ENCODE measurements at places on chromosomes 13 and 19.

- no peak for DNase-seq
These were observed 6.5 kb upstream of the ZNF528 start for GRCh38 chr19:52391135-52391534.

DNA sequence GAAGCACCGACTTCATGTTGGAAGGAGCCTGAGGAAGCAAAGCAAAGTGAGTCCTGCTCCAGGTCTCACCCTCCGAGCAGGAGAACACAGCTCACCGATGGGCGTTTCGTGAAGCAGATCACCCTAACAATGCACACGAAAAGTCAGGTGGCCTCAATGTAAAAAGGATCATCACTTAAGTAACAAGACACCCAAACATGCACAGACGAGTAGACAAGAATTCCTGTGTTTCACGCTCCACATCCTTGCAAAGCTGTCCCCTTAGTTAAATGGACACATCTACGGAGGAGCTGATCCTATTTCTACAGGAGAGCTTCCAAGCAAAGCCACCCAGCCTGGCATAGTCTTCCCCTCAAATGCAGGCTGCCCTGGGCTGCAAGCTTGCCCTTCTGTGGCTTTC lies 66.2 kb downstream of the SLC15A1 start:
- DNase-seq, result no peak

GRCh38 chr13:101707659-101708058 lies 255.2 kb downstream of the ITGBL1 start:
- no peak for DNase-seq

DNA sequence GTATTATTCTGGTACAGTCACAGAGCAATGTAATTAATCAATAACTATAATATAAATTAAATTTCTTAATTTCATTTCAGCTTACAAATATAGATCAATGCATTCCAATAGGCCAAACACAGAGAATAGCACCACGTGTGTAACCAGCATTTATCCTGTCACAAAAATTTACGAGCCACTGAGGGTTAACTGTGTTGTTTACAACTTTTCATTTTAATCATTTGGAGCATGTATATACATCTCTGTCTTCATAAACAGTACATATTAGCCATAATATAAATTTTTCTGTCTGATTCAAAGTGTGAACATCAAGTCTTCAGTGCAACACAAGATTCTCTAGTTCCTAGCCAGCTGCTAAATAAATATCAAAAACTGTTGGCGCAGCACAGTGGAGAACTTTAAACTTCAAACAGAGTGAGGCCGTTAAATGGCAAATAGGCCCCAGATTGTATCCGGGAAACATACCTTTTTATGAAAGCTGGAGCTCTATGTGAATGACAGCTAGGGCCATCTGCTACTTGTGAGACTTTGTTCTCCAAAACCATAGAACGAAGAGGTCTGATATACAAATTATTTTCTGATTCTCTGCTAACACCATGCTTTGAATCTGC lies 105.1 kb downstream of the TBC1D4 start:
- no peak for DNase-seq

GRCh38 chr13:114054830-114055439 lies 77.5 kb downstream of the RASA3 start:
- DNase-seq, result no peak

- DNase-seq, result no peak
These were observed 4.9 kb downstream of the BAX start for GRCh38 chr19:48959341-48960239.

DNA sequence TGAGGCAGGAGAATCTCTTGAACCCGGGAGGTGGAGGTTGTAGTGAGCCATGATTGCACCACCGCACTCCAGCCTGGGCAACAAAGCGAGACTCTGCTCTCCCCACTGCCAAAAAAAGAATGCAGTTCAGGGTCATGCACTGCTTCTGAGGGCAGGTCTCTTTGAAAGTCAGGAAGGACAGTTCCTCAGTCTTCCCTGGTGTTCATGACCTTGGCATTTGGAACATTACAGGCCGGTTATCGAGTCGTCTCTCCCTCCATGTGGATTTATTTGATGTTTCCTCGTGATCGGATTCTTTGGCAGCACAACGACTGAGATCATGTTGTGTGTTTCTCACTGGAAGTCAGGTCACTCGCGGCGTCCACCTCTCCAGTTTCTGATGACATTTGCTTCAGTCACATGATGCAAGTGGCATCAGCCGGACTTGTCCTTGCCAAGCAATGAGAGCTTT lies 17.2 kb downstream of the FGF21 start:
- no peak for DNase-seq

DNA sequence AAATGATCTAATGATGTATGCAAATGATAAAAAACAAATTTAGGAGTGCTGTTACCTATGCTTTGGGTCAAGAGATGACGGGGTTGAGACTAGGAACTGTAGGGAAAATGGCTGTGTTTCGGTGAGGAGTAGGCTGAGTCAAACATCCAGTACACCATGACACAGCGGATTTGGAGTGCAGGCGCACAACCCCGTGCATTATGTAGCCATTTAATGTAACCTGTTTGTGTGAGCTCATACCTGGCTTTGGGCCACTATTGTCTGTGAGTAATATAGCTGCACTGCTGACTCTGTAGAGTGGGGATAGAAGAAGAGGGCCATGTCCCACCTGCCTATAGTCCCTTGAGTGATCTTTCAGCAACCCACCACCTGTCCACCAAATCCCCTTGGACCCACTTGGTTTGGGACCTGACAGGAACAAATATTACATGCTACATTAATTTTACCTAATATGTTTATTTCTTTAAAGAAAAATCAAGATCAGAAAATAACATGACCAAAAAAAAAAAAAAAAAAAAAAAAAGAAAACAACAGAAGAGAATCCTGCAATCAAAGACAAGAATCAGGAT lies 95.5 kb upstream of the KLHL1 start:
- DNase-seq, result no peak

DNA sequence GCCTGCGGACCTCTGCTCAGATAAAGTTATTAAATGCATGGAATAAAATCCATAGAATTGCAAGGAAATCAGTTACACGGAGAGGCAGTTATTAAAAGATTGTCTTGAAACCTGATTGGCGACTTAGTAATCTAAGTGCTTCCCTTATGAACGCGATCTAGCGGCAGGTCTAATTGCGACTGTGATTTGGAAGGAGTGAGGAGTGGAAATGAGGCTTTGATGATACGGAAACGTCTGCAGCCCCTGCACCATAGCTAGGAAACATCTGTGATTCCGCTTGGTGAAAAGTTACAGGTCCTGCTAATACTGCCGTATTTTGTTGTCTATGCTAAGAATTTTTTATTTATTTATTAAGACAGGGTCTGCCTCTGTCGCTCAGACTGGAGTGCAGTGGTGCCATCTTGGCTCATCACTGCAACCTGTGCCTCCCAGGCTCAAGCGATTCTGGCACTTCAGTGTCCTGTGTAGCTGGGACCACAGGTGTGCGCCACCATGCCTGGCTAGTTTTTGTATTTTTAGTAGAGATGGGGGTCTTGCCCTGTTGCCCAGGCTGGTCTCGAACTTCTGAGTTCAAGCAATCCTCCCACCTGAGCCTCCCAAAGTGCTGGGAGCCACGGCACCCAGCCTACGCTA lies 887 bp downstream of the NDUFS7 start:
- no peak for DNase-seq

DNA sequence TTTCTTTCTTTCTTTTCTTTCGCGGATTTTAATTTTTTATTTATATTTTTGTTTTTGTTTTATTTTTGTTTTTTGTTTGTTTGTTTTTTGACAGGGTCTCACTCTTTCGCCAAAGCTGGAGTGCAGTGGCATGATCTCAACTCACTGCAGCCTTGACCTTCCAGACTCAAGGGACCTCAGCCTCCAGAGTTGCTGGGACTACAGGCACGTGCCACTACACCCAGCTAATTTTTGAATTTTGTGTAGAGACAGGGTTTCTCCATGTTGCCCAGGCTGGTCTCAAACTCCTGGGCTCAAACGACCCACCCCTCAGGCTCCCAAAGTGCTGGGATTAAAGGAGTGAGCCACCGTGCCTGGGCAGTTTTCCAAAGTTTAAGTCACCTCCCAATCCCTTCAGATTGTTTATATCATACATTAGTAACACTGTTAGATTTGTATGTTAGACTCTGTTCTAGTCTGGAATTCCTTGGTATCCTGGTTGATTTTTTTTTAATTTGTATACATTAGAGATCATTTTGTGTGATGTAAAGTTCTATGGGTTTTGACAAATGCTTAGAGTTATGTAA lies 597.3 kb downstream of the DCT start:
- DNase-seq, result no peak

- DNase-seq, result no peak
These were observed 6.3 kb upstream of the MRPS31 start for GRCh38 chr13:40777166-40777808.

- DNase-seq, result no peak
These were observed 23.6 kb downstream of the LYL1 start for GRCh38 chr19:13078897-13079541.

DNA sequence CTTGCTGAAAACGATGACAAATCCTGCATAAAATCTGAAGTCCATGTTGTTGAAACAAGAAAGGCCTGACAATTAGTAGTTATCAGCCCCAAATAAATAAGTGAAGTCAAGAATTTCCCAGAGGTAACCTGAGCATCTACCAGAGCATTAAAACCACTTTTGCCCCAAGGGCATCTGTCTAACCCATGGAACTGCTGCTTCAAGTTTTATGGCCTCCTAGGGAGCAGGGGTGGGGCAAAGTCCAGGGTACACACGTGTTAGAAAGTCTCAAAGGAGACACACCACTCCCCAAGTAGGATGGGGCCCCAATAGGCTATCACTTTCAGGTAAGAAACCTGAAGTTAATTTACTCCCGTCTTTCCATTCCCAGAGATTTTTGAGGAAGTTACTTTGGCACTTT lies 81.1 kb downstream of the CACNA1A start:
- no peak for DNase-seq

- DNase-seq, result no peak
These were observed 18.4 kb upstream of the SIGLEC14 start for GRCh38 chr19:51664997-51665396.

- no peak for DNase-seq
These were observed 74.8 kb downstream of the DPY19L3 start for GRCh38 chr19:32480321-32480720.

GRCh38 chr19:14337510-14337909 lies 43.7 kb upstream of the ADGRE5 start:
- no peak for DNase-seq

GRCh38 chr13:94195715-94196114 lies 283.8 kb downstream of the DCT start:
- no peak for DNase-seq

DNA sequence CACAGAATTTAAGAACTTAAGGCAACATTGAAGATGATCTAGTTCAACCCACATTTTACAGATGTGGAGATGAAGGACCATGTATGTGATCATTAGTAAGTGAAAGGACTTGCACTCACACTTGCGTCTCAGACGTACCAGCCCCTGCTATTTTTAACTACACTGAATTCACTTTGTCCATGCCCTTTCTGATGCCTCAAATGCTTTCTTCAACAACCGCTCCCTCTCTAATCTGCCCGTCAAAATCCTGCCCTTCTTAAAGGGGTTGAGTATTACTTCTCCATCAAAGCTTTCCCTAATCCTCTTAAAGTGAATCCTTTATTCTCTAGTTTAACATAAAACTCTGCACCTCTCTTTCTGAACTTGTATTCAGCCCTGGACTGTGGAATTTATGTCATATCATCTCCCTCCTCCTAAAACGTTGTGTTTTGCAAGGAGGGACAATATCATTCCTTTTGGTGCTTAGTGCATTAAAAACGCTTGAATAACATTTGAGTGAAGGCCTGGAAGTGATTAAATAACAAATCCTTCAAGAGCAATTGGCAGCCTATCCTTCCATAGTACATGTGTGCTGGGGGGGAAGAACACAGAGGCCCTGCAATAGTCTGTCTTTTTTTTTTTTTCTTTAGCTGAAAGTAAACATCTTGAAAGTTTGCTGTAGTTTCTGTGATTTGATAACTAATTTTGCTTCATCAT lies 493.3 kb downstream of the LMO7 start:
- DNase-seq, result no peak

DNA sequence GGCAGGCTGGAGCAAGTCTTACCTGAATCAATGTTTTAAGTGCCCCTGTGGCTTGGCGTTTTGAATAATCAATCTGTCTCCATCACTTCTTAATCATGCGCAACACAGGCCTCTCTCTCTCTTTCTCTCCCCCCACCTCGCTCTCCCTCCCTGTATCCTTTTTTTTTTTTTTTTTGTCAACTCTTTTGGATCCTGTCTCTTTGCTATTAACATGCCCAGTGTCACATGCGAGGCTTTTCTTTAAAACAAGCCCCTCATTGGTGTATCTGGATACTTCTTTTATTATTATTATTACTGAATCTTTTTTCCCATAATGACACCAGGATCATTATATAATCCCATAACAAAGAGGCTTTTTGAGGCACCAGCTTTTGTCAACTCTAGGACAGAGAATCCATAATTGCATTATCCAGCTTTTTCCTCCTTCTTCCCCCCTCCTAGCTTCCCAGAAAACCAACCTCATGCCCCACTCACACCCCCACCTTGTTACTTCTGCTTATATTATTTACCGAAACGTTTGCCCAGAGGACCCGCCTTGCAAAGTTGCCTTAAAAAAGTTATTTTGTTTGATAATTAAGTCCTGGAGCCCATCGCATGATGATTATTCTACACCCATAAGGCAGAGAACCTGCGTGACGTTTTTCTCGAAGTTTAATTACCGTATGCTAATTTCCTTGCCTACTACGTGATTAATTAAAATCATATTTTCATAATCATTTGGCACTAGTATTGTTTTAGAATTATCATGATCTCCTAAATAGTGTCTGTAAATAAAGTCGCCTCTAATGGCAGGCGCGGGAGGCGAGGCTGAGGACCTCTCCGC lies 148.1 kb upstream of the ZNF536 start:
- no peak for DNase-seq

- DNase-seq, result no peak
These were observed 69.1 kb upstream of the WASF3 start for GRCh38 chr13:26488236-26489003.

DNA sequence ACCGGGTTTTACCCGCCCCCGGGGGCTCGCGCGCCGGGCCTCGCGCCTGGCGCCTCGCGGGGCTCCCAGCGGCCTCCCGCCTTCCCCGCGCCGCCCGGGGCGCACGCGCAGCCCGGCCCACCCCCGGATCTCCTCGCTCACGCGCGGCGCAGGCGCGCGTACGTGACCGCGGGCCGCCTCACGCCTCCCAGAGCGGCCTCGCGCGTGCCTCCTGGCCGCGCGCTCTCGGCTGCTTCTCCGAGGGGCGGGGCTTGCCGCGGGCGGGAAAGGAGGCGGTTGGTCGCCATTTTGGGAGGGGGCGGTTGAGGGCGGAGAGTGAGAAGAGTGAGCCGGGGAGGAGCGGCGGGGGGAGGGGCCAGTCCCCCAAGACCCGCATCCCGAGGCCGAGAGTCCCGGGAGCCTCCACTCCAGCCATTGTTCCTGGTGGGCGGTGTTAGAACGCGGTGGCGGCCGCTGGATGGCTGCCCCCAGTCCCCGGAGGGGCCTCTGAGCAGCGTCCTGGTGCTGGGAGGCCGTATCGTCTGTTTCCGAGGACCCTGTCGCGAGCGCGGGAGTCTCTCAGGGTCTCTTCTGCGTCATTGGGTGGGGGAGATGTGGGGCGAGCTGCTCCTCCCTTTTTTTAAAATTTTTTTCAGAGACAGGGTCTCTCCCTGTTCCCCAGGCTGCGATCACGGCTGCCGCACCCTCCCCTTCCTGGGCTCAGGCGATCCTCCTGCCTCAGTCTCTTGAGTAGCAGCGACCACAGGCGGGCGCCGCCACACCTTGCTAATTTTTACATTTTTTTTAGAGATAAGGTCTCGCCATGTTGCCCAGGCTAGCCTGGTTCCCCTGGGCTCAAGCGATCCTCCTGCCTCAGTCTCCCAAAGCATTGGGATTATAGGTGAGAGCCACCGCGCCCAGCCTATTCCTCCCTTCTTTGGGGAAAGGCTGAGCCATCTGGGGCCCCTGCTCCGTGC lies at the start of gene ZNF541:
Gene ZNF541 (minus strand): TSS at position 78 of the 956 bp plus-strand sequence. CDS start 17,292 bp downstream, outside the sequence.
- peak; percentile 81 for DNase-seq
